Naive thymus-derived CD4-positive, alpha-beta T cell (primary cell): ENCODE measurements at places on chromosomes 12 and 14.

DNA sequence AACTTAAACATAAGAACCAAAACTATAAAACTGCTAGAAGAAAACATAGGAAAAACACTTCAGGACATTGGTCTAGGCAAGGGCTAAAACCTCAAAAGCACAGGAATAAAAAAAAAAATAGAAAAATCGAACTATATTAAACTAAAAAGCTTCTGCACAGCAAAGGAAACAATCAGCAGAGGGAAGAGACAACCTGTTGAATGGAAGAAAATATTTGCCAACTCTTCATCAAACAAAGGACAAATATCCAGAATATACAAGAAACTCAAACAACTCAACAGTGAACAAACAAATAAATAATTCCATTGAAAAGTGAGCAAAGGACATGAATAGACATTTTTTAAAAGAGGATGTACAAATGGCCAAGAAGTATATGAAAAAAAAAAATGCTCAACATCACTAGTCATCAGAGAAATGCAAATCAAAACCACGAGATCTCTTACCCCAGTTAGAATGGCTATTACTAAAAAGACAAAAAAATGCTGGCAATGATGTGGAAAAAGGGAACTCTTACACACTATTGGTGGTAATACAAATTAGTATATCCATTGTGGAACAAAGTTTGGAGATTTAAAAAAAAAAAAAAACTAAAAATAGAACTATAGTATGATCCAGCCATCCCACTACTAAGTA is 152.0 kb downstream of the NDUFA12 start:
- H3K4me3 ChIP-seq: no peak overlapping the region
- no peaks in the 10 kb centered on the region for H3K36me3 ChIP-seq

- no peak for DNase-seq
- no peaks in the 10 kb centered on the region for H3K36me3 ChIP-seq
- peaks cover 9% of the 10 kb centered on the region for H3K4me1 ChIP-seq
- no peaks in the 10 kb centered on the region for H3K27me3 ChIP-seq
These were observed 3.2 kb downstream of the RAD9B start for GRCh38 chr12:110505332-110505731.

- peaks cover 26% of the 10 kb centered on the region for H3K4me1 ChIP-seq
- H3K27ac ChIP-seq: no peak overlapping the region
- no peak for DNase-seq
- H3K4me3 ChIP-seq: no peak overlapping the region
These were observed 2.1 kb downstream of the NFATC4 start for GRCh38 chr14:24369907-24370687.

- no peaks in the 10 kb centered on the region for H3K27me3 ChIP-seq
- no peak overlapping the region for H3K27ac ChIP-seq
- H3K4me3 ChIP-seq: no peak overlapping the region
- DNase-seq: no peak
- peaks cover 23% of the 10 kb centered on the region for H3K4me1 ChIP-seq
- no peaks in the 10 kb centered on the region for H3K36me3 ChIP-seq
These were observed 31.5 kb downstream of the HSP90AA1 start for GRCh38 chr14:102055181-102055901.

- H3K36me3 ChIP-seq: peaks cover 76% of the 10 kb centered on the region
- no peak overlapping the region for H3K4me3 ChIP-seq
- H3K4me1 ChIP-seq: no peaks in the 10 kb centered on the region
- DNase-seq: no peak
- H3K27me3 ChIP-seq: no peaks in the 10 kb centered on the region
These were observed 17.6 kb upstream of the CRIP2 start for GRCh38 chr14:105456736-105457617.

GRCh38 chr12:55849616-55850343 is 7.0 kb upstream of the MMP19 start:
- no peaks in the 10 kb centered on the region for H3K4me1 ChIP-seq
- no peaks in the 10 kb centered on the region for H3K36me3 ChIP-seq
- H3K27me3 ChIP-seq: no peaks in the 10 kb centered on the region

- no peaks in the 10 kb centered on the region for H3K36me3 ChIP-seq
- no peak overlapping the region for H3K4me3 ChIP-seq
- no peaks in the 10 kb centered on the region for H3K27me3 ChIP-seq
- H3K27ac ChIP-seq: no peak overlapping the region
- no peak for DNase-seq
These were observed 607.5 kb downstream of the SLC6A15 start for GRCh38 chr12:84305144-84305543.

- H3K27ac ChIP-seq: no peak overlapping the region
- no peak overlapping the region for H3K4me3 ChIP-seq
- H3K36me3 ChIP-seq: no peaks in the 10 kb centered on the region
- H3K4me1 ChIP-seq: no peaks in the 10 kb centered on the region
These were observed 64.8 kb downstream of the WSCD2 start for GRCh38 chr12:108193917-108194316.

DNA sequence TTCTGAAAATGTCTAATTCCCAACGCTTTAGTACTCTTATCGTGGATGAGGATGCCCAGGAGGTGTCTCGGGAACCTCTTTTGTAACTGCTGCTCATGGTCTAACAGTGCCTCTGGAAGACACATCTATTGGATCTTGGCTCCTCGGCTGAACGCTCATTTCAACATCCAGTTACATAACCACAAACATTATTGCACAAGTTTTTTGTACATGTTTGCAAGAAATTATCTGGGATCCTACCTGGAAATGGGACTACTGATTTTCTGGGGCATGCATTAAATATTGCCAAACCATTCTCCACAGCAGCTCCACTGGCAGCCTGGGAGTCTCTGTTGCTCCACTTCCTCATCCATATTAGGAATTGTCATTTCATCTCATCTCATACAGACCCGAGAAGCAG is 117.5 kb upstream of the EVL start:
- H3K27ac ChIP-seq: no peak overlapping the region
- DNase-seq: no peak
- no peaks in the 10 kb centered on the region for H3K27me3 ChIP-seq
- peaks cover 4% of the 10 kb centered on the region for H3K4me1 ChIP-seq
- no peak overlapping the region for H3K4me3 ChIP-seq

DNA sequence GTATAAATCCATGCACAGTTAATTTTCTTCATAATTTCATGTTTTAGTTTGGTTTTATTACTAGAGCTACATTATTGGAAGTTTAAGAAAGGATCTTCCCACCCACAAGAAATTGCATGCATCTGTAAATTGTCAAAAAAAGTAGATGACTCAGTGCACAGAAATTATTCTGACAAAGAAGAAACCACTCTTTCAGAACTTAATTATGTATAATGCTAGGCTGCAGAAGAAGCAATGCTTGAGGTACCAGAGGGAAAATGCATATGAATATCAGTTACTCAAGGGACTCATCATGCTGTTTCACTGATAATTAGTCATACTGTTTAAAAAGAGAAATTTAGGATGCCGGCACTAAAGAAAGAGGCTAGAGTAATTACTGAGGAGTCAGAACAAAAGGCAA is 147.0 kb downstream of the SLC16A7 start:
- no peaks in the 10 kb centered on the region for H3K4me1 ChIP-seq
- H3K27ac ChIP-seq: no peak overlapping the region
- no peak overlapping the region for H3K4me3 ChIP-seq
- H3K27me3 ChIP-seq: no peaks in the 10 kb centered on the region
- no peak for DNase-seq
- H3K36me3 ChIP-seq: peaks cover 8% of the 10 kb centered on the region

DNA sequence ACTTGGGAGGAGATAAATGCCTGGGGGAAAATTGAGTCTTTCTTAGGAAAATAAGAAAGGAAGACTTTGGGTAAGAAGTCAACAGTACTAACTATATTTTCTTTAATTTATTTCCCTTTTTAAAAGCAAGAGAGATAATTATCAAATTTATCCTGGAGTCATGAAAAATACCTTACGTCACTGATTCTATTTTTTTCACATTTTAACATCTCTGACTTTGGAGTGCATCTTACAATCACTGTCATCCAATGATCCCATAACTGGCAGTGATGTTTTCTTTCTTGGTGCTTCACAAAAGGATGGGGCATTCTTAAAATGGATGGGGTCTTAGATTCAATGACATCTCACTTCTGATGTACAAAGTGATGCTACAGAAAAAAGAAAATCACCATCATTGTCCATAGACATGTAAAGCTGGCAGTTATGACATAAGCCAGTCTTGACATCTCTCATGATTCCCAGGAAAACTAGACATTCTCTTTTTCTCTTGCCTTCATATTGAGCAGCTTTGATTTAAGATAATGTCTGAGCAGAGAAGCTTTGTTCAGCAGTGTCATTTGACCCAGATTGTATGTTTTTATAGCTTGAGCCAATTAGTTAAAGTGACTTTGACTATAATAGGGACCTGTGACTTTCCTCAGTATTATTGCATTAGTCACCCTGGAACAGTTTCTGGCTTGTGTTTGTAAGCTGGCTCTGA is 236.2 kb downstream of the EGLN3 start:
- no peaks in the 10 kb centered on the region for H3K4me1 ChIP-seq
- no peaks in the 10 kb centered on the region for H3K36me3 ChIP-seq
- no peak overlapping the region for H3K4me3 ChIP-seq

DNA sequence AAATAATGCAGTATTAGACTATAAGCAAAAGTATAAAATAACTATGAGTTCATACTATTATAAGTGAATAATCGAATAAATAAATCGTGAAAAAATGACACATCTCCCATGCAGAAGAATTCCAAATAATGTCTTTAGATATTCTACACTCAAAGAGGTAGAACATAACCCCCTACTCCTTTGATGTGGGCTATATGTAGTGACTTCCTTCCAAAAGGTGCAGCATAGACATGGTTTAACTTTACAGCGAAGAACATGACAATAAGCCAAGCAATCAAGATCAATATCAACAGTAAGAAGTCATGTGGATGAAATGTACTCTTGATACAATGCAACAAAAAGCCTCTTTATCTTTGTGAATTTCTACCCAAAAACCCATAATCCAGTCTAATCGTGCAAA is 46.0 kb upstream of the HIF1A start:
- no peak overlapping the region for H3K27ac ChIP-seq
- no peaks in the 10 kb centered on the region for H3K27me3 ChIP-seq
- no peak overlapping the region for H3K4me3 ChIP-seq

GRCh38 chr12:88309546-88309945 is 167.4 kb downstream of the TMTC3 start:
- no peaks in the 10 kb centered on the region for H3K36me3 ChIP-seq
- H3K27ac ChIP-seq: no peak overlapping the region
- no peak for DNase-seq
- H3K4me3 ChIP-seq: no peak overlapping the region
- no peaks in the 10 kb centered on the region for H3K27me3 ChIP-seq
- no peaks in the 10 kb centered on the region for H3K4me1 ChIP-seq

GRCh38 chr14:95046711-95047681 is 110.3 kb downstream of the DICER1 start:
- H3K4me1 ChIP-seq: no peaks in the 10 kb centered on the region
- no peaks in the 10 kb centered on the region for H3K36me3 ChIP-seq
- no peak overlapping the region for H3K4me3 ChIP-seq
- no peak for DNase-seq
- no peaks in the 10 kb centered on the region for H3K27me3 ChIP-seq

GRCh38 chr14:29906256-29906870 is 21.3 kb downstream of the PRKD1 start:
- no peaks in the 10 kb centered on the region for H3K4me1 ChIP-seq
- no peak for DNase-seq
- no peaks in the 10 kb centered on the region for H3K36me3 ChIP-seq
- no peaks in the 10 kb centered on the region for H3K27me3 ChIP-seq
- no peak overlapping the region for H3K27ac ChIP-seq

DNA sequence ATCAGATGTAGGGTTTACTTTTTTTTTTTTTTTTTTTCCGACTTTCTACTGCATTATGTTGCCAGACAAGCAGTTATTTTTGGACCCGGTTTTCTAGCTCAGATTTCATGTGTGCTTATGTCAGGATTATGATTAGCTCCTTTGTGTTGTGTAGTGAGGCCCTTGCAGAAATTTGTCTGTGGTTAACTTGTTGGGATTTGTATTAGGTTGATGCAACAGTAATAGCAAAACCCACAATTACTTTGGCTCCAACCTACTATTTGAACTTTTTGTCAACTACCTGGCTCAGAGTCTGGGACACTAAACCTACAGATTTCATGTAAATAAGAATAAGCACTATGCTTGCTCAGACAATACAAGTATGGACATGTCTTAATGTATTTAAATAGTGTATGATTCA is 44.1 kb upstream of the KCNJ8 start:
- H3K4me3 ChIP-seq: no peak overlapping the region
- H3K27me3 ChIP-seq: no peaks in the 10 kb centered on the region
- DNase-seq: no peak
- no peak overlapping the region for H3K27ac ChIP-seq

- H3K4me3 ChIP-seq: no peak overlapping the region
- no peak overlapping the region for H3K27ac ChIP-seq
- H3K27me3 ChIP-seq: no peaks in the 10 kb centered on the region
- H3K4me1 ChIP-seq: peaks cover 19% of the 10 kb centered on the region
- DNase-seq: no peak
- H3K36me3 ChIP-seq: no peaks in the 10 kb centered on the region
These were observed 2.3 kb upstream of the ZNF384 start for GRCh38 chr12:6691473-6691872.

DNA sequence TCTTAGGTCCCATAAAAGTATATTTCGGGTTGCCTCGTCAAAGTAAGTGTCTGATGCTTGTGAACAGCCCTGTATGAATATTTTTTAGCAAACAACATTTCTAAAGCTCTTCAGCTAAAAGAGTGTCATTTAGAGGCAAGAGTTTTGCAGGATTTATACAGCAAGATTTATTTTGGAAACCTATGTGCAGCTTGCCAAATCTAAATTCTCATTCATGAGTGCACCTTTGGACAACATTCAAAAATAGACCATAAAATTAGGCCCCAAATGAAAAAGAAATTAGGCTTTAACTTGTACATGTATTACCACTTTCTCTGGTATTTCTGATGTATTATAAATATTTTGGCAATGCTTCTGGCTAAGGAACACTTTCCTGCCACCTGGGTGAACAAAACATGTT is 224.4 kb upstream of the PDZRN4 start:
- no peaks in the 10 kb centered on the region for H3K27me3 ChIP-seq
- no peaks in the 10 kb centered on the region for H3K4me1 ChIP-seq
- H3K36me3 ChIP-seq: no peaks in the 10 kb centered on the region
- H3K4me3 ChIP-seq: no peak overlapping the region
- no peak for DNase-seq

GRCh38 chr12:8796831-8797626 is 25.4 kb upstream of the A2ML1 start:
- no peaks in the 10 kb centered on the region for H3K27me3 ChIP-seq
- H3K4me3 ChIP-seq: no peak overlapping the region
- no peaks in the 10 kb centered on the region for H3K36me3 ChIP-seq
- no peak for DNase-seq
- H3K4me1 ChIP-seq: no peaks in the 10 kb centered on the region
- no peak overlapping the region for H3K27ac ChIP-seq

- no peak for DNase-seq
- no peak overlapping the region for H3K27ac ChIP-seq
- H3K4me1 ChIP-seq: no peaks in the 10 kb centered on the region
- no peak overlapping the region for H3K4me3 ChIP-seq
- H3K36me3 ChIP-seq: no peaks in the 10 kb centered on the region
These were observed 3.8 kb upstream of the TBX3 start for GRCh38 chr12:114687802-114688201.
